ENCODE measurements at places on chromosomes 2 and 18.

- DNase-seq: no peak
Observed at GRCh38 chr2:204024906-204025475, 88.4 kb downstream of the ICOS start.

GRCh38 chr2:206225435-206226232 is 48.8 kb upstream of the ZDBF2 start:
- no peak for DNase-seq

DNA sequence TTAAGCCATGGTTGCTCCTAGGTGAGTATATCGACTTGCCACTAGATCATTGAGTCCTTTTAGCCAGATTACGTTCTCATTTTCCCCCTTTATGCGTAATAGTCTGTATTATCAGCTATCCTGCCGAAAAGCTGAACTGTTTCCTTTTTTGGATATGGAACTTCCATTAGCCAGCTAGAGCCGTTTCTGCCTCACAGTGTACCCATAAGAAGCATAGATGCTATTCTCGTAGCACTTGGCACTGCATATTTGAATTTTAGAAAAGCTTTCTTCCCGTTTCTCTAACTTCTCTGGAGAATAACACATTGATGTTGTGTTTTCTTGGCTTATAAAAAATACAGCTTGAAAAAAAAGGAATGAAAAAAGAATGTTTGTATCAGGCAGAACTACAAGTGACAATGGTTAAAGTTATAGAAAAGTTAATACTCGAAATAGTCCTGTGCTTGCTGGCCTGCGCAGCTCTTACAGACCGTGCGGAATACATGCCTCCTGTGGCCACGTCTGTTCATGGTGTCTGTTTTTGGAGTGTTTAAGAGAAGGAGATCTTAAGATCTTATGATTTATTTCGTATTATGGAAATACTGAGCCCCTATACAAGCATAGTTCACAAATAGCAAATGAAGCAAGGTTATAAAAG is 710 bp downstream of the DUSP19 start:
- peak; percentile 75 for DNase-seq

DNA sequence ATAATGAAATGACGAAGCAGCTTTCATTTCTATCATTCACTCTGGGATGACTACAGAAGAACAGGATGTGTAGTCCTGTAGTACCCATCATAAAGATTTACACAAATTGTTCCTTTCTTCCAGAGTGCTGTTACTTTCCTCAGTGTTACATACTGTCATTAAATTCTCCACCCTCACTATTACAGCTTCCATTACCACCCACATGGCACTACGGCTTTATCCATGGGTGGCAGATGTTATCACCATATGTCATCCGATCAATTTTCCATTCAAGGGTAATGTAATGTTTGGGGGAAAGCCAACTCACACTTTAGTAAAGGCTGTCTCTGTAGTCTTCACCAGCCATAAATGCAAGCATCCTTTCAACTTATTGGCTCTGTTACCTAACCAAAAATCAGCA is 7.1 kb upstream of the CSRNP3 start:
- DNase-seq: no peak

- DNase-seq: no peak
Observed at GRCh38 chr2:240202586-240202985, 62.1 kb upstream of the OTOS start.

DNA sequence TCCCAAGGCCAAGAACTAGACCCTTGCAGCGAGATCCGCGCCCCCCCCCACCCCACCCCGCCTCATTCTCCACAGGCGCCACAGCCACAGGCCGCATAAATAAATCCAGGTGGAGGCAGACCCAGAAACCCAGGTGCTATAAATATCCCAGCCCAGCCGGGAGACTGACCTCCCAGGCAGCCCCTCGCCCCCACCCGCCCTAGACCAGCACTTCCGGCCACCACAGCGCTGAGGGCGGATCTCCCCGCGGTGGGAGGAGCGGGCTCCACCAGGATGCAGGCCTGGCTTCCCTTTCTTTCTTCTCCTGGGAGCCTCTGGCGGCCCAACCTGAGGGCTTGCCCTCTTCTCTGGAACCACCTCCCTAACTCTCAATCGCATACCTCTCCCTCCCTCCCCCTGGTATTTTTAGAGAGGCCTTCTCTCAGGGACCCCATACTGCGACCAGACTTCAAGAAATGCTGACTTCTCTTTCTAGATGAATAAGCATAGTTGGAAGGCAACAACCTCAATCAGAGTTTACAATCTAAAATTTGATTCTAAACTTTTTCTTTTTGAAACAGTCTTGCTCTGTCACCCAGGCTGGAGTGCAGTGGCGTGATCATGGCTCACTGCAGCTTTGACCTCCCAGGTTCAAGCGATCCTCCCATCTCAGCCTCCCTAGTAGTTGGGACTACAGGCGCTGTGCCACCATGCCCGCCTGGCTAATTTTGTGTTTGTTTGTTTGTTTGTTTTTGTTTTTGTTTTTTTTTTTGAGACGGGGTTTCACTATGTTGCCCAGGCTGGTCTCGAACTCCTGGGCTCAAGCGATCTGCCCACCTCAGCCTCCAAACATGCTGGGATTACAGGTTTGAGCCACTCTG is 55.0 kb downstream of the PKDCC start:
- peak; percentile 89 for DNase-seq

DNA sequence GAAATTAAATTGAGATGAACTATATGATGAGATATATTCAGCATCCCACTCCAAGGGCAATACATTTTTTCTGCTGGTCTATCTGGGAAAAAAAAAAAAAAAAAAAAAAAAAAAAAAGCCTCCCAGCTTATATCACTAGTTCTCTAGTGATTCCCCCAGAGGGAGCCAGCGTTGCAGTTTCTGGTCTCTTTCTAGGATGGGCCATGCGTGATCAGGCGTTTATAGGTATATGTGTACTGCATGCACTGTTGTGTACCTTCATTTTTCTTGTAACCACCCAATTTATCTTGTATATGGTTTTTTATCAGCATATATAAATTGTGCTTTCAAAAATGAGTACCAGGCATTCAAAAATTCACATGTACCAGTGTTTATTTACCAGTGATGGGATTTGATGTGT is 35.1 kb downstream of the DCDC2C start:
- DNase-seq: peak; percentile 70

- DNase-seq: no peak
Observed at GRCh38 chr2:79985145-79985544, 319.4 kb downstream of the LRRTM1 start.

- no peak for DNase-seq
Observed at GRCh38 chr2:127541809-127542208, 6.3 kb downstream of the MYO7B start.

GRCh38 chr2:214103276-214104001 is 307.4 kb upstream of the VWC2L start:
- DNase-seq: peak; percentile 67

- DNase-seq: no peak
Observed at GRCh38 chr2:171128461-171128860, 32.2 kb downstream of the TLK1 start.

DNA sequence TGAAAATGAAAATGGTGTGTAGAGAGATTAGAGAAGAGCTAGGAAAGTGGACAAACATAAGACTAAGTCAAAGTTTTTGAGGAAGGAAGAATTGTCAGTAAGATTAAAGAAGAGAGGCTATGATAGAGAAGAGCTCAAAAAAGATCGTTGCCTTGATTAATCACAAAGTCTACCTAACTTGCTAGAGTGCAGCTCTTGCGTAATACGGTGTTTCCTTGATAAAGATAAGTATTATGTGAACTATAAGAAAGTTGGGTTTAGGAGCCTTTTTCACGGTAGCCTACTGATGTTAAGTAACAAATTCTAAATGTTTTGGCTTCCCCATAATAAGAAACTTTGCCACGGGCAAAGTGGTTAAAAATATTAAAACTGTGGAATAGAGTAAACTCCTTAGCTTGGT is 226.4 kb upstream of the NRXN1 start:
- no peak for DNase-seq

DNA sequence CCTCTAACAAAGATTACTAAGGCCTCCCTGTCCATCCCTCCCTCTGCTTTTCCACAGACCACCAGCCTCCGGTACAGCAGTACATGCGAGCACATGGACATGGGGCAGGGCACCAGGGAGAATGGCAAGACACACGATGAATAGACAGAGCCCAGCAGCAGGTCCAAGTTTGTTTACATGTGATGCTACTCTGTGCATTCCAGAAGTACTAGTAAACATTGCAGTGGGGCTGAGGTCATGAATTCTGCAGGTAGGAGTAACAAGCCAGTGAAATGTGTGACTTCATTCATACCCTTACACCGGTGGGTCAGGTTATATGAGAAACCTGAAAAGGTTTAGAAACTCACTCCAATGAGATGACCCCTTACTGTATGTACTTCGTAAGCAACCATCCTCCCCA is 205.7 kb downstream of the BCL11A start:
- peak; percentile 33 for DNase-seq

- DNase-seq: no peak
Observed at GRCh38 chr2:217107480-217107879, 247.6 kb upstream of the TNP1 start.

- no peak for DNase-seq
Observed at GRCh38 chr2:19086231-19086651, 272.2 kb downstream of the OSR1 start.

GRCh38 chr2:18980104-18980785 is 378.2 kb downstream of the OSR1 start:
- no peak for DNase-seq

DNA sequence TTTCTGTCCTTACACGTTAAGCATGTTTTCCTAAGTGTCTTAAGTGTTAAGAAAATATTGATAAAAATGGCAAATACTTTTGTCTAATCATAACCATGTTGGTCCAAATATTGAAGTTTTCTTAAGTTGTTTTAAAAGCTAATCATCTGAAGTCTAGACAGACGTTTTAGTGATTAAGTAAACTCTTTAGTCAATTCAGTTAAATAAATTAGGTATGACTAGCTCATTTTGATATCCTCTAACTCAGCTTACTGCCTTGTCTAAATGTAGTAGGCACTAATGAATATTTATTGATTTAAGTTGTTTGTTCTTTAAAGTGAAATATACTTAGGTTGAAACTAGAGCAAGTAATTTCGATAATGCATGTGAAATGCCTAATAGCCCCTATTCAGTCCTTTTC is 471.8 kb upstream of the CHST9 start:
- no peak for DNase-seq

GRCh38 chr18:11963991-11964484 is 17.3 kb upstream of the IMPA2 start:
- peak; percentile 43 for DNase-seq

- DNase-seq: peak; percentile 86
Observed at GRCh38 chr18:63206433-63207142, 113.0 kb downstream of the BCL2 start.

- DNase-seq: no peak
Observed at GRCh38 chr2:102368461-102369109, 13.0 kb downstream of the IL18R1 start.

DNA sequence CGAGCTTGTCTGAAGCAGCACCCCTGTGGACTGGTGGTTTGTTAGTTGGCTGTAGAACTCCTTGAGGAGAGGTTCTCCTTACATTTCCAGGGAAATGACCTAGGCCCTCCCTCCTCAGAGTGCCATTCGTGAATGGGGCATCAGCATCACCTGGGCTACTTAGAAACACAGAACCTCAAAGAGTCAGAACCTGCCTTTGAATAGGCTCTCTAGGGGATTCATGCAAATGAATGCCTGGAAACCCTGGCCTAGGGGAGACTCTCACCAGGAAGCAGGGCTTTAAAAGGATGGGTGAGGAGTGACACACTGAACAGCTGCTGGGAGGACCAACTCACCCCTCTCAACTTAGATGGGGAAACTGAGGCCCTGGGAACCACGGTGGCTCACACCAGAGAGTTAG is 2.1 kb upstream of the MOCOS start:
- DNase-seq: peak; percentile 9

Data from DMS53 (cell line).